ENCODE measurements at places on chromosomes 12 and 14.

DNA sequence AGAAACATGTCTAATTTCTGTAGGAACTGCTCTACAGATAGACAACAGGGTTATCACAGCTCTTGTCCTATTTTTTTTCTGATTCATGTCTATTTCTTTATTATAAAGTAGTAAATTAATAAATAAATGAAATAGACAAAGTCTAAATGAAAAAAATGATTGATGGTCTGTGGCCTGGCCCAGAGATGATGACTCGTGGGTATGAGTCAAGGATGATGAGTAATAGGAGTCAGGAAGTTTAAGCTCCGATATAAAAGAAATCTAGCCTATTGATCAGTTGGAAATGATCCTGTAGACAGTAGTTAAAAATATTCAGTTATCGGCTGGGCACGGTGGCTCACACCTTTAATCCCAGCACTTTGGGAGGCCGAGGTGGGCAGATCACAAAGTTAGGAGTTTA is 90.6 kb upstream of the RTL1 start:
- DNase-seq = no peak

DNA sequence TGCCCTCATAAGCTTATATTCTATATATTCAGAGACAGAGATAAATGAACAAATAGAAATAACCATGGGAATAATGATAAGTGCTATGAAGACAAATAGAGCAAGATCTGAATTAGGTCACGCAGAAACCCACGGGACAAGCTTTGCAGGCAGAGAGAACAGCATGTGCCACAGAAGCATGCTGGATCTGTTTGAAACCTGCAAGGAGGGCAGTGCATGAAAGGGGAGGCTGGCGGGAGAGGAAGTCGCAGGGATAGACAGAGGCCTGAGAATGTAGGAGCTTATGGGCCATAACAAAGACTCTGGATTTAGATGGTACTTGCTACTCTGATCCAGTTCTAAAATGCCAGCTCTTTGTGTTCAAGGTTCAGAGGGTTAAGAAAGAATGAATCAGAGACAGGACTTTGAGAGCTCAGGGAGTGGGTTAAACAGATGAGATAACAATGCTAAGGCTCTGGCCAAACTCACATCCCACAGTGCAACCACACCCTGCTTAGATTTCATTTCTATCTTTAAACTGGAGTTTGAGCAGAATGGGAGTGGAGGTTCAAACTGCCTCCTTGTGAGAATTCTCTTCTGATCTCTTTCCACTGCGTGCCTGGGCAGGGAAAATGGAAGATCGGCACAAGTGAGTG is 49.2 kb upstream of the PPP1R12A start:
- DNase-seq = no peak

- DNase-seq = no peak
Observed at GRCh38 chr12:46603776-46604456, 221.9 kb downstream of the SLC38A4 start.

DNA sequence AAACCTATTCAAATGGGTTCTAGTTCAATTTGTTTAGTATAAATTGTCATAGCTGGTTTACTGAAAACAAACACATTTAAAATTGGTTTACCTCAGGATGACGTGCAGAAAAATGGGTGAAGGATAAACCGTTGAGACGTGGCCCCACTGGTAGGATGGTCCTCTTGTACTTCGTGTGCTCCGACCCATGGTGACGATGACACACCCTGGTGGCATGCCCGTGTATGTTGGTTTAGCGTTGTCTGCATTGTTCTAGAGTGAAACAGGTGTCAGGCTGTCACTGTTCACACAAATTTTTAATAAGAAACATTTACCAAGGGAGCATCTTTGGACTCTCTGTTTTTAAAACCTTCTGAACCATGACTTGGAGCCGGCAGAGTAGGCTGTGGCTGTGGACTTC is 8.3 kb downstream of the CALM1 start:
- DNase-seq = no peak

DNA sequence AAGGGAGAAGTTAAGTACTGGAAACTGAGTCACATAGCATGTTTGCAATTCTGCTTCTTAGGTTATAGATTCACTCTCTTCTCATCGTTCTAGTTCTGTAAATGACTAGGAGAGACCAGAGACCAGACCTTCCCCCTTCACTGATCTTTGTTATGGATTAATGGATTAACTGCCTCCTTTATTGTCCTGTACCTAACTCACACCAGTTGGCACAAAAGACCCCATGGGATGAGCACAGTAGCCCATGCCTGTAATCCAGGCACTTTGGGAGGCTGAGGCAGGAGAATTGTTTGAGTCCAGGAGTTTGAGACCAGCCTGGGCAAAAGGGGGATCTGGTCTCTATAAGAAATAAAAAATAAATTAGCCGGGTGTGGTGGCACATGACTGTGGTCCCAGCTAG is 20.8 kb downstream of the BCAT1 start:
- no peak for DNase-seq

- no peak for DNase-seq
Observed at GRCh38 chr12:5192726-5193125, 149.0 kb downstream of the KCNA5 start.

GRCh38 chr12:41604830-41605229 is 416.7 kb downstream of the PDZRN4 start:
- DNase-seq = no peak

DNA sequence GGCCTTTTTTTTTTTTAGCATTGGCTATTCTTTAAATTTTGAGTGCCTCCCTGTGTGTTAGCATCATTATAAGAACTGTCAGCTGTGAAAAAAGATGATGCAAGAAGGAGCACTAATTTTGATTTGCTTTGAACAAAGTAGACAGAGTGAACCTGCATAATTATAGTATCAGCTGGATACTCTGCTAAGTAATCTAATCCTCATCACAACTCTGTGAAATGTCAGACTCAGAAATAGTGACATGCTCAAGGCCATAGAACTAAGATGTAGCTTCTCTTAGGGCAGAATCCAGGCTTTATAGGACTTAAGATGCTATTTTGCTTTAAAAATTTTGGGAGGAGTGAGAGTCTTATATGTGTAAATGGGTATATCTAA is 31.9 kb downstream of the FBXO34 start:
- no peak for DNase-seq

GRCh38 chr12:113709456-113709855 is 237.8 kb upstream of the LHX5 start:
- no peak for DNase-seq

- no peak for DNase-seq
Observed at GRCh38 chr12:46506198-46506597, 133.6 kb upstream of the SLC38A2 start.

DNA sequence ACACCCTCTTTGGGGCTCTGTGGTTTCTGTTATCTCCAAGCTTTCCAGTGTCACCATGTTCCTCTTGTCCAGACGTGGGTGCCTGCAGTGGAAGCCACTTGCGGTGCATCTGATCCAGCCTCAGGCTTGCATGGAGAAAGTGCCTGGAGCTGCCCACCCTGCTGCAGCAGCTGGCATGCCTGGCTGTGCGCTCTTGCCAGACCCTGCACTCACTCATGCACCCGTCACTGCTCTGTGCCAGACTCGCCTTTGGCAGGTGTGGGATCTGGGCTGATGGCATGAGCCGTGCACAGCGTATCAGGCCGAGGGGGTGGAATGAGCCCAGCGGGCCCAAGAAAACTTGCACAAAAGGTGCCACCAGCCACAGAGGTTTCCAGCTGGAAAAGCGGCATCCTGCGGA is 105.1 kb downstream of the MNAT1 start:
- DNase-seq = no peak

- no peak for DNase-seq
Observed at GRCh38 chr14:73973497-73973896, 23.4 kb downstream of the COQ6 start.

- no peak for DNase-seq
Observed at GRCh38 chr14:29805415-29806123, 122.1 kb downstream of the PRKD1 start.

GRCh38 chr14:102629011-102629444 is 36.6 kb downstream of the RCOR1 start:
- no peak for DNase-seq

- DNase-seq = no peak
Observed at GRCh38 chr14:91284146-91284790, 39.8 kb upstream of the GPR68 start.

DNA sequence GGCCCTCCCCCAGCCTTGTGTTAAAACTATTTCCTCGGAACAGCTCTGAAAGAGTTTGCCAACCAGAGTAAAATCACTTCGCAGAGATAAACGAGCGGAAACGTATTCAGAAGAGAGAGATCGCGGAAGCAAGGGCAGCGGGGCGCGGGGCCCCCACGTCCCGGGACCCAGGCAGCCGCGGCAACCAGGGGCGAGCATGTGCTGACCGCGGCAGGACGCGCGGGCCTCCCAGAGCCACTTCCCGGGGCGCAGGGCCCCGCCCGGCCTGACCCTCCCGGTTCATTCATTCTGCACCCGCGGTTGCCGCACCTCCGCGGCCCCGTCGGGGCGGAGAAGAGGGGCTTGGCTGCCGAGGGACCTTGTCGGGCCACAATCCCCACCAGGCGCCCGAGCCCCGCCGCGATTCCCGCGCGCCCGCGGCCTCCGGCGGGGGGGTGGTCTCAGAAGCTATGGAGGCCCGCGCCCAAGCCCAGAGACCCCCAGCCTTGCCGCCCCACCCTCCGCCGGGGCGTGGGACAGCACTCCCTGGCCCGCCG is 598 bp downstream of the UBE2N start:
- DNase-seq = peak; percentile 43

DNA sequence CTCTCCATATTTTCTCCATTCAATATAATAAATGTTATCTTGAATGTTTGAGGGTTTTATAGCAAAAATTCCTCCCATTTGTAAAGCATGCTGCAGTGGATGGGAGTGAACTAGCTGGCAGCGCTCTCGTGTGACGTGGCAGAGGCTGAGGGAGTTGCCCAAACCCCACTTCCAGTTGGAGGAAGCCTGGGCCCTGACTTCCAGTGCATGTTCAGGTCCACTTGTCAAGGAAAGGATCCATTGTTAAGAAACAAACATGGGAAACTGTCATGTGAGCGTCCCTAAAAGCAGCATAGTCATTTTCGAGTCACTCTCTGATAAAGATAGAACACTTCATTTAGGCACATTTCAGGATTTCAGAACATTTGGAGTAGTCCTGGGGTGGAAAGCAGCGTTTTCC is 116.6 kb downstream of the SLC25A47 start:
- no peak for DNase-seq

GRCh38 chr12:73892201-73892600 is 645.4 kb upstream of the ATXN7L3B start:
- no peak for DNase-seq

- DNase-seq = peak; percentile 28
Observed at GRCh38 chr12:24596768-24597388, 352.0 kb downstream of the BCAT1 start.

- no peak for DNase-seq
Observed at GRCh38 chr12:50415899-50416479, 15.3 kb downstream of the LARP4 start.

GRCh38 chr12:59890896-59891579 is 295.2 kb downstream of the SLC16A7 start:
- no peak for DNase-seq

DNA sequence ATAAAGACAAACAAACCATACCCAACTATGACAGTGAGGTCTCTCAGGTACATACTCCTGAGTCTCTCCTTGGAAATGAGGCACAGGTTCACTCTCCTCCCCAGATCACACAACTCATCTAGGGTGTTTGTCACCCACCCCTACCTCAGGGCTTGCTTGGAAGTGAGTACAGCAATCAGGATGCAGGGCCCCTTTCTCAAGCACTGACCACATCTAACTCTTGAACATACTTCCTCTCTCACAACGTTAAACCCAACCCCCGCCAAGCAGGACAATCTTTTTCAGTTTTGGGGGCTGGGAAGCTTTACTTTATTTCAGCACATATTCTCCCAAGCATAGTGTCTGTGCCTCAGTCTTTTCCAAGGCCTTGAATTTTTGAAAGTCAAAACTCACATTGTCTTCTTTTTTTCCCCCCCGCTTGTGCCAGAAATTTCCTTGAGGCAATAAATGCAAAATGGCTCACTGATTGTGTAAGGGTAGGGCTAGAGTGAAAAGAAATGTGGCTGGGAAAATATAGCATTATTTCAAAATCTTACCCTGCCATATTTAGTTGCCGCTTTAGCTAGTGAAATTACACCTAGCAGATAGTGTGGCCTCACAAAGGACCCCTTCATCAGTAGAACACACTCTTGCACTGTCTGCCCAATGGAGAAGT is 2.4 kb upstream of the GPR65 start:
- no peak for DNase-seq

- no peak for DNase-seq
Observed at GRCh38 chr12:30164382-30165318, 380.9 kb upstream of the TMTC1 start.

- DNase-seq = no peak
Observed at GRCh38 chr14:43651896-43652295, 855.2 kb downstream of the FSCB start.

DNA sequence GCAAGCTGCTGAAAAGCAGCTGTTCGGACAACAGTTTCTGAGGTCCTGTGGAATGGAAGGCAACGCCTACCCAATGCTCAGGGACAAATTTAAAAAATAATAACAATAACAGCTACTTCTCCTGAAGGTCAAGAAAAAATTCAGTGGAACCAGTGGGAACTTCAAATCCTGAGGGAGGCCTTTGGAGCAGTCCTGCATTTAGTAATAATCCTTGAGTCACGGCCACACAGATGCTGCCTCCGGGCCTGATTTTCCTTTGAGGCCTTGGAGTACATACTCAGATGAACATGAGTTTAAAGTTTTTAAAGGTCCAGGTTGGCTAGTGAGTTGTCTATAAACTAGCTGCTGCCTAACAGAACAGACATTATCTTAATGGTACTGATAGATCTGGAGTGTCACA is 268.0 kb downstream of the MSRB3 start:
- DNase-seq = no peak

- DNase-seq = no peak
Observed at GRCh38 chr12:27096420-27096819, 14.0 kb upstream of the C12orf71 start.

GRCh38 chr12:42807766-42808165 is 218.2 kb upstream of the PRICKLE1 start:
- no peak for DNase-seq

GRCh38 chr14:33118668-33119067 is 180.0 kb downstream of the NPAS3 start:
- DNase-seq = no peak

DNA sequence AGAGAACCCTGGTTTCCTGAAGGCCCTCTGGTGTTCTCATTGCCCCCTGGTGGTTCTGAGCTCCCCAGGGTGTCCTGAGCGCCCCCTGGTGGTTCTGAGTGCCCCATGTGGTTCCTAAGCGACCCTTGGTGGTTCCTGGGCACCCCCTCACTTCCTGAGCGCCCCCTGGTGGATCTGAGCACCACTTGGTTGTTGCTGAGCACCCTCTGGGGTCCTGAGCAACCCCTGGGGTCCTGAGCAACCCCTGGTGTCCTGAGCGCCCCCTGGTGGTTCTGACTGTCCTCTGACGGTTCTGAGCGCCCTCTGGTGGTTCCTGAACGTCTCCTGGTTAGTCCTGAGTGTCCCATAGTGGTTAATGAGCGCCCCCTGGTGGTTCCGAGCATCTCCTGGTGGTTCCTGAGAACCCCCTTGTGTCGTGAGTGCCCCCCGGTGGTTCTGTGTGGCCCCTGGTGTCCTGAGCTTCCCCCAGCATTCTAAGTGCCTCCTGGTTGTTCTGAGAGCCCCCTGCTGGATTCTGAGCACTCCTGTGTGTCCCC is 568.3 kb downstream of the TMEM121 start:
- peak; percentile 84 for DNase-seq

GRCh38 chr14:68790644-68791077 is 2.2 kb downstream of the ZFP36L1 start:
- peak; percentile 58 for DNase-seq

Measured in activated CD4-positive, alpha-beta T cell treated with anti-CD3 and anti-CD28 coated beads, Interleukin-10, Interleukin-2, amounts not matched to agents 100 ng/mL and 50 ng/mL, durations not matched to agents 16 hours and 8 hours (primary cell).